ENCODE measurements at places on chromosomes 4 and X. TPM values are rescaled to one million over a fixed set of nuclear protein-coding genes. Genes with fewer than 3 reads are reported as not detected.

Gene CXorf65
- total RNA-seq: not detected

Gene NLGN4X
- 55.2 TPM for total RNA-seq

Gene NEIL3
- not detected for total RNA-seq

Gene USP51
- total RNA-seq: 5.9 TPM

Gene CXorf49
- total RNA-seq: not detected

Gene GABRQ
- 1.5 TPM for total RNA-seq

Gene MAGEA12
- total RNA-seq: 0.26 TPM

Gene UCHL1
- 1,180 TPM for total RNA-seq

Gene CD38
- 6.9 TPM for total RNA-seq

Gene ARR3
- total RNA-seq: not detected

Gene ZNF185
- total RNA-seq: 4.3 TPM

Gene PRRG3
- 23.8 TPM for total RNA-seq

Gene CXCL1
- 2.1 TPM for total RNA-seq

Gene RNF128
- total RNA-seq: 5.5 TPM

Gene EVC
- 6.1 TPM for total RNA-seq

Gene BEX5
- 38.3 TPM for total RNA-seq

Gene RIBC1
- total RNA-seq: 0.70 TPM

Gene SLAIN2
- 80.1 TPM for total RNA-seq

Gene C1GALT1C1
- 14.9 TPM for total RNA-seq

Gene COX7B2
- total RNA-seq: not detected

Gene UGT2B17
- not detected for total RNA-seq

Gene TAF7L
- 0.53 TPM for total RNA-seq

Gene BRCC3
- total RNA-seq: 20.7 TPM

Gene ZBTB33
- total RNA-seq: 22.2 TPM

Gene SLC6A14
- total RNA-seq: not detected

Gene DUSP21
- not detected for total RNA-seq

Gene STAP1
- total RNA-seq: not detected

Gene ESX1
- not detected for total RNA-seq

Gene SOD3
- 9.4 TPM for total RNA-seq

Gene SERPINA7
- total RNA-seq: not detected

Gene CORIN
- 0.82 TPM for total RNA-seq

Gene RHOXF2B
- not detected for total RNA-seq

Gene GPAT3
- total RNA-seq: 4.6 TPM

Gene LONRF3
- total RNA-seq: 5.4 TPM

Gene GYPA
- not detected for total RNA-seq

Gene DRP2
- 23.9 TPM for total RNA-seq

Gene ABLIM2
- 184 TPM for total RNA-seq

Data from dorsolateral prefrontal cortex (tissue), 122 donors.